ENCODE measurements at places on chromosomes 4 and X.

GRCh38 chr4:58081356-58081755, 971.2 kb upstream of the IGFBP7 start:
- DNase-seq, result no peak

DNA sequence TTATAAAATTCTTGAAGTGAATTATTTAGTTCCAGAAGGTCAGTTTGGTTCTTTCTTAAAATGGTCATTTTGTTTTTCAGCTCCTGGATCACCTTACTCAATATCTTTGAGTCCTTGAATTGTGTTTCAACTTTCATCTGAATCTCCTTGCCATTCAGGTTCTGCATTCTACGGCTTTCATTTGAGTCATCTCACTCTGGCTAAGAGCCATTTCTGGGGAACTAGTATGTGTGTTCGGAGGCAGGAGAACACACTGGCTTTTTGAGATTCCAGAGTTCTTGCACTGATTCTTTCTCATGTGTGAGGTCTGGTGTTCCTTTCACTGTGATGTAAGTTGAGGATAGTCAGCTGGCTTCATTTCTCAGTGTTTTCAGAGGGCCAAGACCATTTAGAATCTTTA, 708.4 kb upstream of the FRG1 start:
- no peak for DNase-seq

DNA sequence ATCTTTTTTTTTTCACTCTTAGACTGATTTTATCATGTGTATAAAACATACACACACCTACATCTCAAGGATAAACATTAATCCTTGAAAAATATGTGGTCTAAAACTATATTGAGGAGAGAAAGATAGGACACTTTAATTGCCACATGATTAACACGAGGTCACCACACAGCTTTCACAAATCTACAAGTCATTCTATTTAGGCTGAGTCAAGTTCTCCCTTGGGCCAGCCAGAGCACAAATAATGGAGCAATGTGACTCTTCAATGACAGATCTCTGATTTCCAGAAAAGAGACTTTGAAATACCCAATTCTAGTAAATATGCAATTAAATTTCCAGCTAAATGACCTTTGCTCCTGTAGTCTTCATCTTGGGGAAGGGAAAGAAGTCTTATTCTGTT, 12.9 kb upstream of the ADH4 start:
- DNase-seq, result no peak

- DNase-seq, result no peak
Observed at GRCh38 chrX:12920990-12921389, 14.6 kb downstream of the TLR8 start.

GRCh38 chrX:148530464-148531077, 30.2 kb downstream of the AFF2 start:
- no peak for DNase-seq

GRCh38 chrX:132435222-132435621, 53.6 kb downstream of the MBNL3 start:
- no peak for DNase-seq

DNA sequence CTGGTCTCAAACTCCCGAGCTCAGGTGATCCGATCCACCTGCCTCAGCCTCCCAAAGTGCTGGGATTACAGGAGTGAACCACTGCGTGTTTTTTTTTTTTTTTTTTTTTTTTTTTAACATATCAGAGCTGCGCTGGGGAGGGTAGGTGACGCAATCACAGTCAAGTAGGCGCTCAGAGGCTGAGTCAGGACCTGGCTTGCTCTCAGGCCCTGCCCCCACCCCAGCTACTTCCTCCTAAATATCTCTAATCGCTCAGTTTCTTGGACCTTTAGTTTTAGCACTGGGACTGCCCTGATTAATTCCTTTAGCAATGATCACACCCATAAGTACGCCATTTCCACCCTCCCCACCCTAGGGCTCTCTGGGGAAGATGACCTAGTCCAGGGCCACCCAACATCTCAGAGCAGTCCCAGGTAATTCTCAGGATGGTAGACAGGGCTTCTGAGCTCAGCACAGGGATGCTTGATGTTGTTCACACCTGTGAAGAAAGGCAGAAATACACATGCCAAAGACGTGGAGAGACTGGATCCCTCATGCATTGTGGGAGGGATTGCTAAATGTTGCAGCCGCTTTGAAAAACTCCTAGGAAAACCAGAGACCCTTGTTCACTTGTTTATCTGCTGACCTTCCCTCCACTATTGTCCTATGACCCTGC, 50.2 kb downstream of the DDX3X start:
- peak; percentile 60 for DNase-seq

- DNase-seq, result no peak
Observed at GRCh38 chrX:133544115-133544514, 128.8 kb upstream of the GPC4 start.

DNA sequence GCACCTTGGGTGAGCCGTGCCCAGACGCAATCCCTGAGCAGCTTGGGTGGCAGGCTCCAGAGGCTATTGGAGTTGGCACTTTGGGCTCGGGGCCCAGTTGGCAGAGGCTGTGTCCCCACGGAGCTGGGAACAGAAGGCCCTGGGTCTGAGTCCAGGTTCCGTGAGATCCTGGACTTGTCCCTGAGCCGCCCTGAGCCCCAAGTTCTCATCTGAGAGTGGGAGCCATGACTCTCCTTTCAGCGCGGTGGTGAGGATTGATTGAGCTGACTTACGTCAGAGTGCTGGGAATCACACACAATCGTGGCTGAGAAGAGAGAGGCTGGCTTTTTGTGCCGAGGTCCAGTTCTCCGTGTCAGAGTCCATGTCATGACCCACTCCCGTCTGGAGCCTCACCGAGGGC, 98.0 kb downstream of the PSAPL1 start:
- DNase-seq, result no peak

- no peak for DNase-seq
Observed at GRCh38 chr4:124427095-124427767, 285.3 kb downstream of the ANKRD50 start.

GRCh38 chr4:129230846-129231245, 134.9 kb downstream of the C4orf33 start:
- DNase-seq, result no peak

DNA sequence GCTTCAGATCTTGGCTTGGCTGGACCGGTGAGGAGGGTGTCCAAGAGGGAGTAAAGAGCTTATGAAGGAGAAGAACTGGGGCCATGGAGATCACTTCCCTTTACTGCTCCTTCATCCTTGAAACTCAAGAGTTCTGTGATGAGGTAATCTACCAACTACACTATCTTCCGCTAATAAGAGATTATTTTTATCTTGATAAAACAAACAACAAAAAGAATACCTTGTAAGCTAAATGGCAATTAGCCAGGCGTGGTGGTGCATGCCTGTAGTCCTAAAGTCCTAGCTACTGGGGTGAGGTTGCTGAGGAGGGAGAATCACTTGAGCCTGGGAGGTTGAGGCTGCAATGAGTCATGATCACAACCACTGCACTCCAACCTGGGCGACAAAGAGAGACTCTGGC, 47.4 kb downstream of the HAUS3 start:
- DNase-seq, result no peak

DNA sequence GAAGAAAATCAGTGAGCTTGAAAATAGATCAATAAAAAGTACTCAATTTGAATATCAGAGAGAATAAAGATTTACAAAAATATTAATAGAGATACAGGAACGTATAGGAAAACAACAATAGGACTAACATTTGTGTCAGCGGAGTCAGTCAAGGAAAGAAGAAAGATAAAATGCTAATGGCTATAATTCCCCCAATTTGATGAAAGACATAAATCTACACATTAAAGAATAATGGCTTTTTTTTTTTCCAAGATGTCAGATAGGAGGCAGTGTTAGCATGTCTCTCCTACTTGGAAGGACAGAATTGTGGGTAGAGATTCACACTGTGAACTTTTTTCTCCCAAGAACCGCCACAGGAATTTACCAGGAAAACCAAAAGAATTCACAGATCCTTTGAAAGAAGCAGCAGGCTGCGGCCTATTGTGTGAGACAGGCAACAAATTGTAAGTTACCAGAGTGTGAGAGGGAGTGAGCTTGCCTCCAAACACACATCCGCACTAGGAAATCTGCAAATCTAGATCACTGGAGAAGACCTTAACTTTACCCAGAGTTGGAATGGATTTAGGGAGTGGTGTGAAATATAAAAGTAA, 249.9 kb downstream of the PRDM5 start:
- no peak for DNase-seq

GRCh38 chr4:112343330-112344080, 46.3 kb downstream of the ALPK1 start:
- no peak for DNase-seq

- DNase-seq, result no peak
Observed at GRCh38 chr4:157701695-157701994, 471.2 kb downstream of the GASK1B start.

DNA sequence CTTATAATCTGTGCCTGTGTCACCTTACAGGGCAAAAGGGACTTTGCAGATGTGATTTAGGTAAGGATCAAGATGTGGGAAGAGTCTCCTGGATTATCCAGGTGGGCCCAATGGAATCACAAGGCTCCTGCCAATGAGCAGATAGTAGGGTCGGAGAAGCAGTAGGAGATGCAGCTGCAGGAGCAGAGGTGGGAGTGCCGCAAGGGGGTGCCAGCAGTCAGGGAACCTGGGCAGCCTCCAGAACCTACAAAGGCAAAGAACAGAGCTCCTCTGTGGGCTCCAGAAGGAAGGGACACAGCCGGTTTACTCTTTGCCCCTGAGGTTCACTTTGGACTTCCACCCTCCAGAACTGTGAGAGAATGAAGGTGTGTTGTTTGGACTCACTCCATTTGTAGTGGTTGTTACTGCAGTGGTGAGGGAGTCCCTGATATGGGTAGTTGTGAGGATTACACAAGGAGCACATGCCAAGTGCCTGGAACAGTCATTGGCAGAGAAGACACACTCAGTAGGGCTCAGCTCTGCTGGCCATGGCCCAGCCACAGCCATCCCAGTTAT, 318.5 kb downstream of the EVC2 start:
- no peak for DNase-seq

- DNase-seq, result no peak
Observed at GRCh38 chrX:106897259-106897658, 5.9 kb downstream of the RIPPLY1 start.

DNA sequence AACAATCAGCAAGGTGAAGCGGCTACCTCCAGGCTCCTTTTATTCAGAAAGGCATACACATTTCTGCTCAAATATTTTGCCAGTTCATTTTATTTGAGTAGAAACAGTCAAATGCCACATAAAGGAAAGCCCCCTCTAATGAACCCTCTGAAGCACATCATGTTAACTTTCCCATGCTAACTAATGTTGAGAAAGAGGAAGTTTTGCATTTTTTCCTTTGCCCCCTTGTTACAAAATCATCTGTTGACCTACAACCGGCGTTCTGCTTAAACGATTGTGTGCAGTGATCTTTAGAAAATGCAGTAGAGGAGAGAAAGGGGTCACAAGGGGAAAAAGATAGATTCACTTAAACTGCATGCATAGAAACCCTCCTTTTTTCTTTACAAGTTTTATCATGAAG, 25.2 kb upstream of the ATXN3L start:
- no peak for DNase-seq

GRCh38 chrX:134628663-134629062, 29.6 kb downstream of the PLAC1 start:
- DNase-seq, result no peak

- DNase-seq, result no peak
Observed at GRCh38 chr4:57633212-57633859, 523.2 kb upstream of the IGFBP7 start.

DNA sequence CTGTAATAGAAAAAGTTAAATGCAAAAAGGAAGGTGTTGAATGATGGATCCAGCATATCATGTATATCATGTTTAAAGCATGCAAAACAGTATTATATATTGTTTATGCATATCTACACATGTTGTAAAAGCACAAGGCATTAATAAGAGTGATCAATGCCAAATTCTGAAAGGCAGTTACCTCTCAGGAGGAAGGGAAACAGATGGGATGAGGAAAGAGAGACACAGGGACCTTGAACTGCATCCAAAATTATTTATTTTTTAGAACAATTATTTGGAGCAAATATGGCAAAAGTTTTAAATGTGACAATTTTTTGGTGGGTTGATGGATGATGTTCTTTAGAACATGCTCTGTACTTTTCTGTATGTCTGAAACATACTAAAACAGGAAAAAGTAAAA, 193.4 kb downstream of the CLCN4 start:
- no peak for DNase-seq

GRCh38 chr4:55183926-55184599, 58.7 kb upstream of the KDR start:
- no peak for DNase-seq

- no peak for DNase-seq
Observed at GRCh38 chrX:123878252-123878721, 18.4 kb downstream of the XIAP start.

GRCh38 chrX:2463973-2464676, 36.7 kb downstream of the DHRSX start:
- no peak for DNase-seq

DNA sequence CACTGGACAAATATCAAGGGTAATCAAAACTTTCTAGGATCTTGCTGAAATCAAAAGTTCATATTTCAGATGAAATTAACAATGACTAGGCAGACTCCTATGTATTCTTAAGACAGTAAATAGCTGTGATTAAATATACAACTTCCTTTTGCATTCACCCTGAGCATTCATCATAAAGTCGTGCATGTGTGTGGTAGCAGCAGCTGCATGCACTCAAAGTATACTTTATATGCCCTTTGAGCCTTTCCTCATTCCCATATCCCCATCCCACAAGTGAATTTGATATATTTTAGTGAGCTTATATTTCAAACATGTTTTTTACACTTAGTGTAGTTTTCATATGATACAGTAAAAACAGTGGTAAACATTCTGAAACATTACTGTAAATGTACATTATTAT, 959.0 kb downstream of the C4orf33 start:
- no peak for DNase-seq

DNA sequence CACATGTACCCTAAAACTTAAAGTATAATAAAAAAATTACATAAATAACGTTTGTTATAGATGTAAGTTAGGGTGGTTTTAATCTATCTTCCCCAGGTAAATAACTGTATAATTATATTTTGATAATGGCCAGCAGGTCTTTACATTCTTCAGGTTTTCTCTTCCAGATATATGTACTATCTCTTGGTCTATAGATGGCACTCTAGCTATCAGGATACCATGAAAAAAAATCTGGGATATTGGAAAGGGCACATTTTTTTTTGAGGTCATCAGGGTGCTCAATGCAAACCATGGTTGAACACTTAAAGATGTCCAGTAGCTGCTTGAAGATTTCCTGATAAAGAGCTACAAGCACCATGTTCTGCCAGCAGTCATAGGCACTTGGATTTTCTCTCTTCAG, 15.6 kb upstream of the ADH4 start:
- no peak for DNase-seq

GRCh38 chr4:138665851-138666250, 349.7 kb upstream of the NOCT start:
- DNase-seq, result no peak

GRCh38 chr4:6517171-6517570, 44.8 kb upstream of the PPP2R2C start:
- DNase-seq, result no peak

- no peak for DNase-seq
Observed at GRCh38 chr4:114598191-114599121, at the start of gene UGT8. UGT8 (plus strand) TSS chr4:114598807; CDS start chr4:114622881, 24,074 bp downstream.

GRCh38 chr4:17707671-17708070, 73.8 kb downstream of the FAM184B start:
- no peak for DNase-seq
